ENCODE measurements at places on chromosomes 3 and 15. TPM values are rescaled to one million over a fixed set of nuclear protein-coding genes. Genes with fewer than 3 reads are reported as not detected.

RHCG gene
- polyA plus RNA-seq: 2.0 TPM

MB21D2 gene
- 15.4 TPM for polyA plus RNA-seq

SLCO3A1 gene
- polyA plus RNA-seq: 14.4 TPM

CCR8 gene
- not detected for polyA plus RNA-seq

PPP1R14D gene
- 0.81 TPM for polyA plus RNA-seq

KLHDC8B gene
- polyA plus RNA-seq: 47.6 TPM

RFX7 gene
- polyA plus RNA-seq: 19.2 TPM

CLDND1 gene
- 140 TPM for polyA plus RNA-seq

CADM2 gene
- 0.79 TPM for polyA plus RNA-seq

DNA sequence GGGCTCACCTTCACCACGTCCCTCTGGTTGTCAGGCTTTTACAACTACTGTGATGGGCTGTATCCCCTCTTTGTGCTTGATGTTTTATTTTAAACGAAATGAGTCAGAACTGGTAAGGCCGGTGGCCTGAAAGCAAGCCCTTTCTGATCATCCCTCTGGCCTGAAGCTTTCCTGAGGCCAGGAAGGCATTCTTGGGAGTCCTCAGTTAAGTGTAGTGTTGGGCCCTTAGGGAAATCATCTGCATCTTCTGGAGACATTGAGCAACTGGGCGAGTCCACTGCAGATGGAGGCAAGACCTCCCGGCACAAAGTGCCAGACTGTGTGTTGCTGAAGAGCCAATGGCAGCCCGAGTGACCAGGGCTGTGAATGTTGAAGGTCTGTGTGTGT is 33.0 kb upstream of the AMOTL2 start:
- no peak for DNase-seq

- no peak for DNase-seq
Measured at GRCh38 chr3:52243791-52244628, 1.5 kb upstream of the PPM1M start.

- no peak for DNase-seq
Measured at GRCh38 chr3:159879146-159879545, 109.5 kb upstream of the IL12A start.

- DNase-seq: no peak
Measured at GRCh38 chr3:140170612-140171011, 235.6 kb downstream of the CLSTN2 start.

DNA sequence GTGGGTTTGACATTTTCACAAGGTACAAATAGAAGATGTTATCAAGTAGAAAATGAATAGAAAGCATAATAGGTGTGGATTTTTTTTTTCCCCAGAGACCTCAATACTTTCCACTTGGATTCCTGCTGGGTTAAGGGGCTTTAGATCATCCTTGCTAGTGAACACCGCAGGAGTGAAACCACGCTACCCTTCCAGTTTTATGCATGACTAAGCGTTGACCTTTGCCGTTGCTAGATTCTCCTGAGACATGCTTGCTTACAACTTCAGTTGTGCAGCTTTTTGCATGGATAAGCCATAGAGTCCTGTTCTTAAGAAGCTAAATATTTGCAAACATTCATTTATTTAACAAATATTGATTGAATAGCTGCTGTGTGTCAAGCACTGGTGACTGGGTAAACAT is 299.7 kb upstream of the LMCD1 start:
- DNase-seq: no peak

- DNase-seq: no peak
Measured at GRCh38 chr15:23424111-23424904, 22.7 kb downstream of the GOLGA6L2 start.

DNA sequence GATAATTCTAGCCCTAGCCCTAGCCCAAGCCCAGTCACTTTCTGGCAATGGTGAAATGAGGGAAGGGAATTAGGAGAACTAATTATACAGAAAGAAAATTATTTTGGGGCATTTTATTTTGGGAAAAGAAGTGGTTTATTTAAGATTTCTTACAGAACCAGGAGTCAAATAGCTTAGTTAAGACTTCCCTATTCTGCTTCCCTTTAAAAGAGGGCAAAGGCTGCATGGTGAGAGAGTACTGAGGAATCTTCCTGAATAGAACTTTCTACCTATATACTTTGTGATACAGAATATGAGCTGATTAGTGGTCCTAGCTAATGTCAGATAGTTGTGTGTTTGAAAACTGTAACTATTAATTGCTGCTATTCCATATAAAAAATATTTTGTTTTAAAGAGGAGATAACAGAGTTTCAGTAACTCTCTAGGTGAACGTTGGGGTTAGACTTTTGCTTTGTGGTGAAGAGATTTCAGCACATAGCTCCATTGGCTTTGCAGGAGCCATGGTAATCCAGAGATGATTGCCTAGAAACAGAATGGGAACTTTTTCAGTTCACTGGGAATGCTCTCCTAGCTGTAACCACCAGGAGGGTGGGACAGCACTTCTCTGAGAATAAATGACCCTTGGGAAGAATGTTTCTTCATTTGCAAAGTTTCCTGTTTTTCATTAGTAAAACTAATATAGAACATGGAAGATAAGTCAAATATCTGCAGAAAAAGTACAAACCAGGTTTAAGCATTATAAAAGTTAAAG is 5.3 kb upstream of the GCSAM start:
- no peak for DNase-seq

DNA sequence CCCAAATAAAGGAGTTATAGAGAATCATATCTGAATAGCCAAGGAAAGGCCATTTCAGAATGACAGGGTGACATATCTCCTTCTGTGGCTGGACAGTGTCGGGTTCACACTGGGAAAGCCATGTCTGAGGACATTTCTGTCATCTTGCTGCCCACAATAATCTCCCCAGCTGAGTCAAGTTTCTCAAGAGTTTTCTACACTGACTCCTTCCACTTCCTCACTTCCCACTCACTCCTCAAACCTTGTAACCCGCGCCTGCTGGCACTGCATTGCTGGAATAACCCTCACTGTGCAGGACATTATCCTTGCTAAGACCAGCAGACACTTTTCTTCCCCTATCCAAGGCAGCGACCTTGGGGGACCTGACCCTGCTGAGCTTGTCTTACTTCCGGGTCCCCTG is 5.3 kb upstream of the INSYN1 start:
- DNase-seq: no peak

DNA sequence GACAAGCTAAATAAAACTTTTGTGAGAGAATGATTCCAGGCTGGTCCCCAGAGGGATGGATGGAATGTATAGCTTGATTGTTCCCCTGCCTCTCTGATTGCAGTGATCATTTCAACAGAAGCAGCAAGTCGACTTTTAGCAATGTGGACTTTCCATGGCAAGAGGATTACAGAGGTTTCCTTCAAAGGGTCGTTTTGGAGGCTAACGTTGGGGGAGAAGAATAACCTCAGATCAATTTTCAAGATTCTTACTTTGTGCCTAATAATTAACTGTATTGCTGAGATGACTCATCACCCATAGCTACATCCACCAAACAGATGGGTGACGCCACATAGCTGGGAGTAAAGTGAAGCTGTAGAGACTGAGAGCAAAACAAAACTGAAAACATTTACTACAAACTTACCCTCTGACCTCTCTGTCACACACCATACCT is 79.9 kb downstream of the GTPBP8 start:
- no peak for DNase-seq

GRCh38 chr3:63168179-63168578 is 109.9 kb upstream of the SYNPR start:
- no peak for DNase-seq

- DNase-seq: no peak
Measured at GRCh38 chr3:49674497-49674983, 389 bp downstream of the APEH start.

- no peak for DNase-seq
Measured at GRCh38 chr15:78673476-78673875, 32.5 kb upstream of the CHRNB4 start.

- no peak for DNase-seq
Measured at GRCh38 chr3:29534006-29534405, 253.1 kb downstream of the RBMS3 start.

- DNase-seq: no peak
Measured at GRCh38 chr15:63593705-63594671, 3.2 kb upstream of the FBXL22 start.

- no peak for DNase-seq
Measured at GRCh38 chr15:52246686-52247431, 48.7 kb downstream of the MYO5C start.

DNA sequence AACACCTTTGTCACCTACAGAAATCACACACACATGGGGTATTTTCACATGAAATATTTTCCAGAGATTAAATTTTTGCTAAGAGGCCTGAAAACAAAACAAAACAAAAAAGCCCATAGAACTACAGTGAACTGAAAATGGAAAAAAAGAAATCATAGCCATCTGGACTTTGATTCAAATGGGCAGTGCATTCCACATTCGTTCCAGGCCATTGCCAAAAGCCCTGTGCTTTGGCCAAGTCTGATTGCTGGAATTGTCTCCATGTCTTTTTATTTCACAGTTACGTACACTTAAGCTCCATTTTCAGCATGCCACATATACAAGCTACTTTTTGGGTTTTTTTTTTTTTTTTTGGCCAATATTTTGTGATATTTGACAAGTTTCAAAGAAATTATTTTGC is 47.1 kb downstream of the TFG start:
- no peak for DNase-seq

DNA sequence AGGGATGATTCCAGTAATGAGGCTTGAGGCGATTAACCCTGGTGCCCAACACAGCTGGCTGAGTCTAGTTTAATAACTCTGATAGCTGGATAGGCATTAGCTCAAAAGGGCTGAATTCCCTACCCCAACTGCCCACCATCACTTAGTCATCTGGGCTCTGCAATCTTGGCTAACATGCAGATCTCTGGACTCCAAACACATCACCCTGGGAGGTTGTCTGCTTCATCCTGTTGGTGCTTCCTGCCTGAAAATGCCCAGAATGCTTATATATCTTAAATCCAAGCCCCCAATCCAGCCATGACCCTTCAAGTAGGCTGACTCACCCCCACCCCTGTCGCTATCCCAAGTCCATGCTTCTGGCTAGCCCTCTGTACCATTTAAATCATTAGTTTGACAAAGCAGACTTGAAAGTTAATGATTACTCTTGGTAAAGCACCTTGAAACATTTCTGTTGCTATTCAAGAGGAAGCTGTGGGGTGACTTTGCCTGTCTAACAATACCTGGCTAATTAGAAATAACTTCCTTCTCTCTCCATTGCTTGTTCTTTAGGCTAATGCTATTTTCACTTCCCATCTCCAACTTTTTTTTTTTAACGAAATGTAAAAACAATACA is 107.0 kb upstream of the RORA start:
- DNase-seq: no peak

GRCh38 chr15:22981051-22981840 is 1.1 kb upstream of the CYFIP1 start:
- no peak for DNase-seq
